ENCODE measurements at places on chromosomes 6 and 20.
A peak's percentile ranks its signal among the peaks of the same experiment; 100 is the strongest.

DNA sequence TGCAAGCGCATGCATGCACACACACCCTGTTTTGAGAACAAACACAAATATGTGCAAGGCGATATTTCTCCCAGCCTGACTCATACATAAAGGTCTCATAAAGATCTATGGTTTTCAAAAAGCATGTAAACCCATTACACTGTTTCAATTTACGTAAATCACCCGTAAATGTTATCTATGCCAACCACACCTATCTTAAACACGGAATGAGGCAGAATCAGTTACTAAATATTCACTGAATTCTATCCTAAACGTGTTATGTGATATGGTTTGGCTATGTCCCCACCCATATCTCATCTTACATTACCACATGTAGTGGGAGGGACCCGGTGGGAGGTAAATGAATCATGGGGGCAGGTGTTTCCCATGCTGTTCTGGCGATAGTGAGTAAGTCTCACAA, 621.6 kb downstream of the KIF16B start:
- no peaks in the 10 kb centered on the region for H3K27me3 ChIP-seq
- no peak for DNase-seq

DNA sequence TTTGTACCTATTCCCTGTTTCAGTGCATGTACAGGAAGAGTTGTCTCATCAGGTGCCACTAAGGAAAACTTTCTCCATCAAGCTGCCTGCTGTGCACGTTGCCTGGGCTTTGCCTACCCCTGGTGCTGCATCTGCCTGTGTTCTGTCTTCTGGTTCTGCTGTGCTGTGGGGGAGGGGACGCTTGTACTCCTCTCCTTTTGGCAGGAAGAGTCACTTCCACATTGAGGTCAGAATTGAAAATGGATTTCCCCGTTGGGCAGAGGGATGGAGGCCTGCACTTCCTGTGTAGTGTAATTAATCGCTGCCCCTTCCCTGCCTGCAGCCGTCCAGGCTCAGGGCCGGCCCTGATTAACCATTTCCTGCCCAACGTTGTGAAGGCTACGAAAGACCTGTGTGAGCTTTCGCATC, 153.3 kb downstream of the SCML4 start:
- no peaks in the 10 kb centered on the region for H3K4me1 ChIP-seq
- no peaks in the 10 kb centered on the region for H3K36me3 ChIP-seq

DNA sequence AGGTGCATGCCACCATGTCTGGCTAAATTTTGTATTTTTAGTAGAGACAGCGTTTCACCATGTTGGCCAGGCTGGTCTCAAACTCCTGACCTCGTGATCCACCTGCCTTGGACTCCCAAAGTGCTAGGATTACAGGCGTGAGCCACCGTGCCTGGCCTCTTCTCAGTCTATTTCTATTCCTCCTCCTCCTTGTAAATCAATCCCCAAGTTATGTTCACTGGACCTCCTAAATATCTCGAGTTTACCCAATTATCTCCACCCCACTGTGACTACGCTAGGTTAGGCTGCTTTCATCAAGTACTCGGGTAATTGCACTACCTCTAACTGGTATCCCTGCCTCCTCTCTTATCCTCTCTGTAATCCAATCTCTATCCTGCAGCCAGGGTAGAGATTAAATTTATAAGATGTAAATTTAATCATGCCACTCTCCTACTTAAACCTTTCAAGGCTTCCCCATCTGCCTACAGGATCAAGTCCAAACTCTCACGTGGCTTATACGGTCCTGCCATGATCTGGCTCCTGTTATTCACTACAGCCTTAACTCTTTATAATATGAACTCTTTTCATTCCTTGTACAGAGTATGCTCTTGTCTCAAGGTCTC, 837 bp upstream of the MAD2L1BP start:
- H3K4me3 ChIP-seq: no peak overlapping the region
- no peak overlapping the region for H3K27ac ChIP-seq
- H3K4me1 ChIP-seq: no peaks in the 10 kb centered on the region
- H3K27me3 ChIP-seq: no peaks in the 10 kb centered on the region
- DNase-seq: no peak

- H3K4me1 ChIP-seq: no peaks in the 10 kb centered on the region
- H3K36me3 ChIP-seq: no peaks in the 10 kb centered on the region
- no peak overlapping the region for H3K27ac ChIP-seq
- no peaks in the 10 kb centered on the region for H3K27me3 ChIP-seq
These were observed 62.9 kb downstream of the TENT5A start for GRCh38 chr6:81689580-81689979.

DNA sequence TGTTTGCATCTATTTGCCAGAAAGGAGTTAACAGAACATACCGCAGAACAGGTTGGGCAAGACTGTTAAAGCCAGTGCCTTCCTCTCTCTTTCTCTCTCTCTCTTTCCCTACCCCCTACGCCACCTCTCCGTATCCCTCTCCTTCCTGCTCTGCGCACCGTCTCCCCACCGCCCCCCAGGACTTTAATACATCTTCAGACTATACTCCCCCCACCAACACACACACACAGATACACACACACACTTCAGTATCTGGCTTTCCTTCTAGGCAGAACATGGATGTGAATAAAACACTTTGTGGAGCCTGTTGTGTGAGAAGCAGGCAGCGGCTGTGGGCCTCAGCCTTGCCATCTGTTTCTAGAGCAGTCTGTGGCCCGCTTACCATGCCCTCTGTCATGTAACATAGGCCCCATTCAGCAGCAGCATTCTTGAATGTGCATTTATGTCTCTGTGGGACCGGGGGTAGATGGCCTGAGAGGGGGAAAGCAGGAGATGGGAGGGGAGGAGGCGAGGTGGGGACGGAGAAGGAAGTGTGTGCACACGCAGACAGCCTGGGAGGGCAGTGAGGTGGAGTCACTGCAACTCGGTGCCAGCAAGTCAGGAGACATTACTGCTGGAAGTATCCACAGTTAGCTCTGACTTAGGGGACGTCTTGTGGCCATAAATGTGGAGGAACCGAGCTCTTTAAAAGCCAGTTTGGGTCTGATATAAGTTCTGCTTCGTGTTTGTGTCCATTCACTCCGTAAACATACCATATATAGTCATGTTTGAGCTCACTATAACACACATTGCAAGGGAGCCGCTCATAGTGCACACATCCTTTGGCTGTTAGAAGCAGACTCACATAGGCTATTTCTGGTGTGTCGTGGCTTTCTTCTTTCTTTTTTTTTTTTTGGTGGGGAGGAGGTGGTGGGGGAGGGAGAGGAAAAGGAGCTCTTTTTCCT, 38.4 kb downstream of the RREB1 start:
- peaks cover 3% of the 10 kb centered on the region for H3K4me1 ChIP-seq
- peak; percentile 76 for DNase-seq
- H3K36me3 ChIP-seq: no peaks in the 10 kb centered on the region

DNA sequence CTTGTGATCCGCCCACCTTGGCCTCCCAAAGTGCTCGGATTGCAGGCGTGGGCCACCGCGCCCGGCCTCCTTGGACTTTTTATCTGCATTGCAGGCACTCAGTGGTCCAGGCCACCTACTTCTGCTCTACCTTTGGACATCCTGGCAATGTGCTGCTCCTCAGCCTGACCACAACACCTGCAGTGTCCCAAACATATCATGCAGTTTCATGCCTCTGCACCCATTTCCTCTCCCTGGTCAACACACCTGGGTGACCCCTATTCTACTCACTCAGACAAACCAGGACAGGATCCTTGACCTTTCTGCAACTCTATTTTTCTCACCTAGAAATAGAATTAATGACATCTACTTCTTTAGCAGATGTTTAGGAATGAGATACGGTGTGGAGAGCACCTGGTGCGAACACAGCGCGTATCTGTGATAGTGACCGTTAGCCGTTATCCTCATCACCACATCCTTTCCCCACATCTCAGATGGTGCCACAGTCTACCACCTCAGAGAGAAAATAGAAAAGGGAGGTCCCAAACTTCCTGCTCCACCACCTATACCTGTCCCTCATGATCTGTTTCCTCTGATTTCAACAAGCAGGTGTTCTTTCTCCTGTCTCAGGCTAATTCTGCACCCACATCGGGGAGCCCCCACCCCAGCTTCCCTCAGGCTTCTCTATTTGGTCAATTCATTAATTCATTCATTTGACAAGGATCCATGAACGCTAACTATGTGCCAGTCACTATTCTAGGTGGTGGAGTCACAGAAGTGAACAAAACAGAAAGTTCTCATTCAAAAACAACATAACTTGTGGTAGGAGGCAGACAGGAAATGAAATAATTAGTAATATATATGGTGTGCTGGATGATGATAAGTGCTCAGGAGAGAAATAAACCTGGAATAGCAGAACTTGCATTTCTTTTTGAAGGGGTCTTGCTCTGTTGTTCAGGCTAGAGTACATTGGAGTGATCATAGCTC, 4.3 kb upstream of the BTN3A2 start:
- no peaks in the 10 kb centered on the region for H3K27me3 ChIP-seq
- H3K27ac ChIP-seq: no peak overlapping the region
- H3K4me3 ChIP-seq: no peak overlapping the region
- H3K36me3 ChIP-seq: no peaks in the 10 kb centered on the region
- no peak for DNase-seq

GRCh38 chr6:47258724-47259347, 50.9 kb downstream of the TNFRSF21 start:
- H3K4me1 ChIP-seq: no peaks in the 10 kb centered on the region
- H3K36me3 ChIP-seq: no peaks in the 10 kb centered on the region
- no peak overlapping the region for H3K27ac ChIP-seq
- no peak for DNase-seq

- H3K36me3 ChIP-seq: no peaks in the 10 kb centered on the region
- H3K4me3 ChIP-seq: peak overlapping the region; percentile 65
- no peak overlapping the region for H3K27ac ChIP-seq
- H3K27me3 ChIP-seq: no peaks in the 10 kb centered on the region
These were observed 476 bp downstream of the AAR2 start for GRCh38 chr20:36236786-36237121.

DNA sequence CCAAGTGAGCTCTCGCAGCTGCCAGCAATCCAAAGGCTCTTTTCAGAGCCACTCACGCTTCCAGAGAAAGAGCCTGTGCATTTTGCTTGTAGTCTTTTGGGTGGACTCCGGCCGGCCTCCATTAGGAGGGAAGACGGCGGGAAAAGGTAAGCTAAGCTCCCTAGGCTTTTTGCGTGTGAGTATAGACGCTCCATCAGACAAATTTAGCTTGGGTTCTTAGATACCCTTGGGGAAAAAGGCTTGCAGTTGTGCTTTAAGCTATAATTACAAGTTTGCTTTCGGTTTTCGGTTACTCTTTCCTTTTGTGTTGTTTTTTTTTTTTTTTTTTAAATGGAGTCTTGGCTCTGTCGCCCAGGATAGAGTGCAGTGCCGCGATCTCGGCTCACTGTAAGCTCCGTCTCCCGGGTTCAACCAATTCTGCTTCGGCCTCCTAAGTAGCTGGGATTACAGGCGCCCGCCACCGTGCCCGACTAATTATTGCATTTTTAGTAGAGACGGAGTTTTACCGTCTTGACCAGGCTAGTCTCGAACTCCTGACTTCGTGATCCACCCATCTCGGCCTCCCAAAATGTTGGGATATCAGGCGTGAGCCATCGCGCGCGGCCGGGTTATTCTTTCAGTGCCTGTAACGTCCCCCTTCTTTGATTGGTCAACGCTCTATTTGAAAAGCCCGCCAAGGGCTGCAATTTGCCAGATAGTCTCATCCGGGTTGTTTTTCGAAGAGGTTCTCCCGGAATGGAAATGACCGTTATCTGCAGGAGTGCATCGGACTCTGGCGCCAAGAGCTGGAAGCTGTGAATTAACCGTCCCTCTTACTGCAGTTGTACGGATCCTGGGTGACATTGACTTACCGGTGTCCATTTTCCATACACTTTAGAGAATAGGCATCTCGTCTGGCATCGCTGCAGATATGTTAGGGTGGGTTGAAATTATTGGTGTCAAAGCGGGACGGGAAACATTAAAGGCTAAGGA, 18.1 kb downstream of the OR2B2 start:
- H3K36me3 ChIP-seq: no peaks in the 10 kb centered on the region
- H3K27ac ChIP-seq: no peak overlapping the region
- H3K27me3 ChIP-seq: peaks cover 6% of the 10 kb centered on the region
- peak overlapping the region; percentile 98 for H3K4me3 ChIP-seq
- DNase-seq: peak; percentile 90

DNA sequence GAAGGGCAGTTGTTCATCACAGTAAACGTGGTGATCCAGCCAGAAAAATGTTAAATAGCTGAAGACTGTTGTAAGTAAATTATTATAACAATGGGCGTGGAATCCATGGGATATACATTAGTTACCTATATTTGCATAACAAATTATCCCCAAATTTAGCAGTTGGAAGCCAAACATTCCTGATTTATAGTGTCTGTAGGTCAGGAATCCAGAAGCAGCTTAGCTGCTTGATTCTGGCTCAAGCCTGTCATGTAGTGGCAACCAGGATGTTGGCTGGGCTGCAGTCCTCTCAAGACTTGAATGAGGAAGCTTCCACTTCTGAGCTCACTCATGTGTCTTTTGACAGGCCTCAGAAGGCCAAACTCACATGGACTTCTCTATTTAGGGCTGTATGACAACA, 6.9 kb upstream of the ADGRB3 start:
- H3K4me3 ChIP-seq: no peak overlapping the region
- H3K36me3 ChIP-seq: no peaks in the 10 kb centered on the region
- H3K27me3 ChIP-seq: no peaks in the 10 kb centered on the region
- H3K27ac ChIP-seq: no peak overlapping the region
- no peak for DNase-seq

DNA sequence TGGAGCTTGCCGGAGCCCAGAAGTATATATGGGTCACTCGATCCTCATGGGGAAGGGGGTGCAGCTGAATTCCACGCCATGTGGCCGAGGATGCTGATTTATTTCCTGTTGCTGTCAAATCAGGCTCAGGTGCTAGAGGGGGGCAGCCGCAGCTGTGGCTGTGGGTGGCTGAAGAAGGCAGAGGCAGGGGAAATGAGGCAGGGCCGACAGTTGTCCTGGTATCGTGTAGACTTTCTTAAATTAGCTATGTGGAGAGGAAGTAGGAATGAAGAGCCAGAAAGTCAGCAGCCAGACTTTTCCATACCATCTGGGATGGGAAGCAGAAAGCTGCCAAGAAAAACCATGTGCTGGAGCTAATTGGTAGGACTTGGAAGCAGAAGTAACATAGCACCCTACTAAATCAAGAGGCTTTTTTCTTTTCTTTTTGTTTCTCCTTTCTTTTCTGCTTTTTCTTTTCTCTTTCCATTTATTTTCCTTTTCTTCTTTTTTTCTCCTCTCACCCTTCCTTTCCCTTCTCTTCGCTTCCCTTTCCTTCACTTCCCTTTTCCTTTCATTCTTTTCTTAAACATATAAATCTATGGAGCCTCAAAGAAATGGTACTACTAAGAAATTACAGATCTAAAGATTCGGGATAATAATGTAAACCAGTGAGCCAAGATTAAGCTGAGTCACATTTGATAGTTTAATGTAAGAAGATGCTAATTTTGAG, 90.6 kb upstream of the CD83 start:
- no peaks in the 10 kb centered on the region for H3K4me1 ChIP-seq
- no peaks in the 10 kb centered on the region for H3K27me3 ChIP-seq
- H3K4me3 ChIP-seq: no peak overlapping the region
- H3K27ac ChIP-seq: no peak overlapping the region
- DNase-seq: no peak
- no peaks in the 10 kb centered on the region for H3K36me3 ChIP-seq

DNA sequence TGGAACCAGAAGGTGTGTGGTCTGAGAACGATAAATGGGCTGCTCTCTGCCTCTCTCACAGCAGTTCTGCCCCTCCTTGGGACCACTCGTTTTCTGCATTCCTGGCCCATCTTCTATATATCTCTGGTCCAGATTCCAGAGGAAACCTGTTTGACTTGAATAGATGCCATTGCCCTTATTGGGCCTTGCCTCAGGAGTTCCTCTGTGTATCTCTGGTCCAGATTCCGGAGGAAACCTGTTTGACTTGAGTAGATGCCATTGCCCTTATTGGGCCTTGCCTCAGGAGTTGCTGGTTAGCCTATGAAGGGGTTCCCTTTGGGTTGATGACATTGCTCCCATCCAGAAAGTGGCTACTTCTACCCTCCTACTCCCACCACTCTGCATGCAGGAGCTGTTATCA, 189.4 kb downstream of the SLC16A10 start:
- no peak overlapping the region for H3K4me3 ChIP-seq
- H3K27me3 ChIP-seq: no peaks in the 10 kb centered on the region
- no peak overlapping the region for H3K27ac ChIP-seq
- H3K36me3 ChIP-seq: peaks cover 4% of the 10 kb centered on the region

Measured in aorta (tissue), 5 donors.